ENCODE measurements at places on chromosomes 12 and 14.

DNA sequence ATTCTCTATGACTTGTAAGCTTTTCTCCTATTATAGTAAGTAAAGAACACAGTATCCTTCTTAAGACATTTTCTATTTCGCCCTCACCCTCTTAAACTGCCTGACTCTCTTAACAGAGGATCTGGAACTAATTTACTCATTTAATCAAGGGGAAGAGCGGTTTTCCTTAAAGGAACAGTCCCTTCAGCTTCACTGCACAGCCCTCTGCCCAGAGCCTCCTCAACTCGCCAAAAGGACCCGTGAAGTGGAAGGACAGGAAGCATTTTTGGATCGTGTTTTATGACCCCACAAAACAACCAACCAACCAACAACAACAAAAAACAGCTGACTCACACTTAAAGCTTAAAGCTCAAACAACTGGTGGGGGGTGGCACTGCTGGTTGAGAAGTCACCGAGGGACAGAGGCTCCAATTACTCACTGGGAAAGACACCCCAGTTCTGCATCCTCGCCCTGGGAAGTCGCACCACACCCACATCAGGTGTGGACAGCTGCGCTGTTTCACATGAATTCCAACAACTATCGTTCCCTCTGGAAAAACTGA lies 35.7 kb downstream of the NID2 start:
- peak; percentile 43 for DNase-seq

DNA sequence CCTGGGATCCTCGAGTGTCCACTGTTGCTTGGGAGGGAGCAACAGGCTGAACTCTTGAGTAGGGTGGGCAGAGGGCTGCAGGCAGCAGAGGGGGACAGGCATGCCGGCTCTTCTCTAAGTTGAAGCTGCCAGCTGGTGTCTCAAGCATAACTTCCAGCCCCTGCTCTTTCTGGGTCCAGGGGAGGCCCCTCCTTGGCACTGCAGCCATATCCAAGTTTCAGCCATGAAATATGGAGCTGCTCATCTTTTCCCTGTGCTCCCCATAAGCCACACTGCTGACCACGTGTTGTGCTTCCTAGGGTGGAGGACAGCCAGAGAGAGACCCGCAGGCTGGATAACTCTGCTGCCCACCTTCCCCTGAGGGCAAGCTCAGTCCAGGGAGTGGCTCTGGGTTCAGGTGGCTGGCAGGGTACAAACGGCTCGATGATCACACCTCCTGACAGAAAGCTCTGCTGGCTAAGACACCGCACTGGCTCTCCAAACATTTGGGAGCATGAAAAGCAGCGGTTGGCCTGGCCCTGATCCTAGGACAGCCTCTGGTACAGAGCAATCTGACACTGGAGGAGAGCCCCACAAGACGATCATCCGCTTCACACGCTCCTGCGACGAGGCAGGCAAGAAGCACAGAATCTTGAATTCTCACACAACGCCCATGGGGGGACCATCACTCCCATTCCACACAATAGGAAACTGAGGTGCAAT lies 79.6 kb downstream of the PITPNM2 start:
- no peak for DNase-seq

- no peak for DNase-seq
These were observed 68.5 kb downstream of the SOX5 start for GRCh38 chr12:23880988-23881387.

- DNase-seq, result no peak
These were observed 434.5 kb downstream of the MDGA2 start for GRCh38 chr14:47240748-47241437.

DNA sequence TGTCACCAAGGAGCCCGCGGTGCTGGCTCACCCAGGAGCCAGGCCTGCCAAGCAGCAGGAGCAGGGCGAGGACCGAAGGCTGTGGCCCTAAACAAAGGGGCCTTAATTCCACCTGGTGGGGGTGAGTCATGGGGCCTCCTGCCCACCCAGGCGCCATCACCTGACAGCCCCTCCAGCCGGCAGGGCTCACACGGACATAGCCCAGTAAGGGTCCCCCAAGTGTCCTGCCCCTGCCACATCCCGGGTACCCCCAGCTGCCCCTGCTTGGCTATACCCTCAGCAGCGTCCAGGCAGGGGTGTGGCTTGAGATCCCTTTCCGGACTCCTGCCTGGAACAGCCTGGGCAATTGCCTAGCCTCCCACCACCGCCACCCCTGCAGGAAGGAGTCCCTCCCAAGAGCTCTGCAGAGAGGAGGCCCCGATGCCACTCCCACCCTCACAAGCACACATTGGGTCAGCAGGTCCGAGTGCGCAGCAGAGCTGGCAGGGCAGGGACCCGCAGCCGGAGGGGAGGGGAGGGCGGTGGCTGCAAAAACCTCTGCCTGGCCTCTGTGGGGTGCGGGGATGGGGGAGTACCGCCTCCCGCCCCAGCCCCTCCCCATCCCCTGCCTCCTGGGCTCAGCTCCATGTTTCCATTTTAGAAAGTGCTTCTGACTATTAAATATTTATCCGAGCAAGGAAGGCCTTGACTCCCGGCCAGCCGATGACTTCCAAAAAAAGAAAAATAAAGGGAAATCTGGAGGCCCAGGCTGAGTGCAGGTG lies 4.6 kb downstream of the AHNAK2 start:
- DNase-seq, result peak; percentile 75

DNA sequence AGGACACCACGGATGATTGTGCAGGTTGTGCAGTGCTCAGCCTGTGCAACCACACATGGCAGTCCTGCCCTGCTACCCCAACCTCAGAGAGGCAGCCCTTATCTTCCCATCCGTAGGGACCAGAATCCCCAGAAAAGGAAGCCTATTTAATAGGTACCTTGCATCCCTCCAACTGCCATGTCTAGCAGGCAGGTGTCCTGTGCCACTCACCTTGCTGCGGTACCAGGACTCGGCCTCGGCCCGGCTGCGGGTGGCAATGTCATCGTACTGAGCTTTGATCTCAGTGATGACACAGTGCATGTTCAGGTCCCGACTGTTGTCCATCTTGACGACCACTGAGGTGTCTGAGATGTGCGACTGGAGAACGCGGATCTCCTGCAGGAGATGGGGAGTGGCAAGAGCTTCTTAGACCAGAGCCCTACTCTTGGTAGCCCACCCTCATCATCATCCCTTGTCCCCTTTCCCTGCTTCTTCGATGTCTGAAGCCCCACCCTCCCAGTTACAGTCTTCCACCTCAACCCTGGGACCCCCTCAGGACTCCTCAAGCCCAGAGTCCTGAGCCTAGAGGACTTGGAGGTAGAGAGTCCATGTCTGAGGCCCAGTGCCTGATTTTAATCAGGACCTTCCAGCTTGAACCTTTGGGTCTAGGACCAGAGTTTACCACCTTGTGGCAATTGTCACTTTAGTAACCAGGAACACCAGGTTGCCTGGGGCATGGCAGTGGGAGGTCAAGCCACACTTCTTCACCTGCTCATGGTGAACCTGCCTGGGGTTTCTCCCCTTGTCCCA lies 20.5 kb downstream of the KRT7 start:
- DNase-seq, result no peak

GRCh38 chr12:69981881-69982475 lies 157.0 kb downstream of the MYRFL start:
- no peak for DNase-seq

GRCh38 chr12:52903285-52903854 lies 1.5 kb downstream of the KRT8 start:
- no peak for DNase-seq

DNA sequence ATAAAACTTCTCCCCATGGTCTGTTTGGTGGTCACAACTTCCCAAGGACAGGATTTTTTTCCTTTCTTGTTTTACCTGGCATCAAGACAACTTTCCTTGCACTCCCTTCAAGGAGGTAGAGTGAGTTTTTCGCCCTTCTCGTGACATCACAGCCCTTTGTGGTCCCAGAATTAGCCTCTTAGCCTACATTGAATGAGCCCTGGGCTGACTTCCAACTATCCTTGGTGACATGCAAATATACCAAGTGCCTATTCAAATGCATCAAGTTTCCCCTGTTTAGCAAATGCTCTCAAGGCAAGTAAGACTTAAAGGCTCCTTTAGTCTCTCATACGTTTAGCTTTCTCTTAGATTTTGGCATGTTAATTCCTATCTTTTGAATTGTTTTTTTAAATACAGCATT lies 36.6 kb downstream of the TC2N start:
- no peak for DNase-seq

DNA sequence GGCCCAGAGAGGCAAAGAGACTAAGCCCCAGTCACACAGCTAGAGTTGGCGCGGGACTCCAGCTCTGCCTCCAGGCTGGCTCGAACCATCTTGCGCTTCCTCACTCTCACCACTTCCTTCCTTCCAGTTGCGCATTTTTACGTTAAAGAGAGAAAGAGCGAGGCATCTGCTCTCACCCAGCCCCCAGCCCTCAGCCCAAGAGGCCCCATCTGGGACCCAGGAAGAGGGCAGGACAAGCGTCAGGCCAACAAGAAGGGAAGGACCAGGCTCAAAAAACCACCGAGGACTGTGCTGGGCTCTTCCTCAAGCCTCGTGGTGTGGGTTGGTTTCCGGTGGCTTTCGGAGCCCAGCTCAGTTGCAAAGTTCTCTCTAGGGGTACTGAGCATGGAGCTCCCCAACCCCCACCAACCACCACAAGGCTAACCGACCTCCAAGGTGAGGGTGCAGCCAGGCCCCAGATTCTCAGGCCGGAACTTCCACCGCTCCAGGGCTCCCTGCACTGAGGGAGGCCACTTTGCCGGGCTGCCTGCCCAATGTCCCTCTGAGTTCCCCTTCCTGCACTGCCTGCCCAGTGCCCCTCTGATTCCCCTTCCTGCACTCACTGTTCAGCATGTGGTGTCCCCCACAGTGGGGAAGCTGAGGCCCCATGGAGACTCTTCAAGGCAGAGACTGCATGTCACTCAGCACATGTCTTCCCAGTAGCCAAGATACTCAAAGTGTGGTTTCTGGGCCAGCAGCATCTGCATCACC lies 35.9 kb downstream of the TESC start:
- no peak for DNase-seq

GRCh38 chr12:106193394-106194215 lies 54.2 kb downstream of the CKAP4 start:
- DNase-seq, result no peak

GRCh38 chr12:49980501-49981349 lies 8.0 kb downstream of the AQP6 start:
- no peak for DNase-seq

DNA sequence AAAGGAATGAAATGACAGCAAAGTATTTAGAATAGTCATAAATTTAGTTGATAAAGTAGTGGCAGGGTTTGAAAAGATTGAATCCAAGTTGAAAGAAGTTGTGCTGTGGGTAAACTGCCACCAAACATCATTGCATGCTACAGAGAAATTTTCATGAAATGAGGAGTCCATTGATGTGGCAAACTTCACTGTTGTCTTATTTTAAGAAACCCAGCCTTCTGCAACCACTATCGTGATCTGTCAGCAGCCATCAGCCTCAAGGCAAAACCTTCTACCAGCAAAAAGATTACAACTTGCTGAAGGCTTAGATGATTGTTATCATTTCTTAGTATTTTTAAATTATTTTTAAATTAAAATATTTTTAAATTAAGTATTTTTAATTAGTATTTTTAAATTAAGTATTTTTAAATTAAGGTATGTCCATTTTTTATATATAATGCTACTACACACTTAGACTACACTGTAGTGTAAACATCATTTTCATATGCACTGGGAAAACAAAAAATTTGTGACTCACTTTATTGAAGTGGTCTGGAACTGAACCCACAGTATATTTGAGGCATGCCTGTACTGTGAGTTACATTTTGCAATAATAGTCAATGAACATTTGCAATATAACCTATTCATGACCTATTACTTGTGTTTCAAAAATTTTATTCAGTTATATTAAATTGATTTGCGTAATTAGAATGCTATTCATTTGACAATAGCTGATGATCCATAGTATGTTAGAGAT lies 67.2 kb upstream of the SYT1 start:
- DNase-seq, result peak; percentile 48

GRCh38 chr12:113770389-113770865 lies 195.7 kb downstream of the RBM19 start:
- DNase-seq, result no peak

GRCh38 chr12:61717986-61718385 lies 542.2 kb upstream of the USP15 start:
- no peak for DNase-seq

- DNase-seq, result peak; percentile 24
These were observed 25.5 kb upstream of the TXNRD1 start for GRCh38 chr12:104189915-104190555.

DNA sequence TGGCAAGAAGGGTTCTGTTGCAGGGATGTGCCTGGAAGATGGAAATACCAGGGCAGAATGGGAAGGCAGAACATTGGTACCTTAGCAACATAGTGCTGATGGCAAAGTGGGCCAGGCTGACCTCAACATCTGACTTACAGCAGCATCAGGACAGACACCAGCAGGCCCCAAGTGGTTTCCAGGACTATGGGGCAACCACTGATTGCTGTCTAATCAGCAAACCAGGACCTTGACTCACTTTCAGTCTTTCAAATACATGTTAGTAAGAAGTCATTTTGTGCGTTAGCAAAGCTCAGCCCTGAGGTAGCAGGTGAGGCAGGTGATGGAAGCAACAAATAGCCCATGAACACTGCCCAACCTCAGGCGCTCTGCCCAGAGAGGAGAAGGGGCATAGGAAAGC lies 4.7 kb upstream of the SPTSSA start:
- DNase-seq, result no peak

GRCh38 chr12:42485823-42486222 lies 103.7 kb downstream of the PRICKLE1 start:
- no peak for DNase-seq

GRCh38 chr14:105938055-105938863 lies 411.9 kb downstream of the TMEM121 start:
- no peak for DNase-seq

DNA sequence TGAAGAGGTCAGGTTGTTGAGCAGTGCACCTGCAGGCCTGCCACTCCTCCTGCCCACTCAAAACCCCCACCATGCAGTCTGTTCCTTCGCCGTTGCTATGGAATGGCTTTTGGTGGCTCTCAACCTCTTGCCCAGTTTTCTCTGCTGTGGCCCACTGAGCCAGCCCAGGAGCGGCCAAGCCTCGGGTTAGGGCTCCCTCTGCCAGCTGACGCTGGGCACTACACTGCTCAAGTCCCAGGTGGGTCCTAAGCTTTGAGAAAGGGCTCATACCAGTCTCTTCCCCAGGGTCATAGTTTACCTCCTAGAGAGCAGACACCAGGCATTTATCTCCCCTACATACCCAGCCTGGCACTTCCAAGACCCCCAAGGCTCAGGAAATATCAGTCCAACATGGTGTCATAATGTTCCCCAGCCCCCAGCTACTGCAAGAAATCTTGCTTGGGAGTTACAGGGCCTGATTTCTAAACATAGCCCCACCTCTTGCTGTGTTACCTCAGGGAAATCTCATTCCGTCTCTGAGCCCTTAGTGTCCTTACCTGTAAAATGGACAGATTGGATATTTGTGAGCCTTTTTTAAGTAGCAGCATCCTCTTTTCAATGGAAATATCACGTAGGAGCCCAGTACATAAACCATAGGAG lies 59.4 kb downstream of the TSPAN11 start:
- peak; percentile 36 for DNase-seq

DNA sequence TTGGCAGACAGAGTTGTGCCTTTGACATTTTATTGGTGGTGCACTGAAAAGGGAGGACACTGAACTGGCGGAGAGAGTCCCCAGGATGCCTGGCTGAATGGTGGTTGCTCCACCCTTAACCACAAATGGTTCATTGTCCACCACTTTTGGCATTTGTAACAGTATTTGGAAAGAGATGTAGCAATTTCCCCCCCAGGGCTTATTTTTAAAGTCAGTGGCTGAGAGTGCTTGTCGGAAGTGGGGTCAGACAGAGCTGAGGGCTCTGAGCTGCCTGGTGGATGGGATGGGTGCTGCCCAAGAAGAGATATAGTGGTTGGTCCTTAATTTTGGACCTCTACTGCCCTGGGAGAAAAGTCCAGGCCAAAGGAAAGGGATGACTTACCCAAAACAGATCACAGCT lies 31.5 kb upstream of the FGF6 start:
- no peak for DNase-seq
